ENCODE measurements at places on chromosomes 12 and 14. TPM values are rescaled to one million over a fixed set of nuclear protein-coding genes. Genes with fewer than 3 reads are reported as not detected.

Gene TMEM30B
- not detected for total RNA-seq

Gene ASPG
- not detected for total RNA-seq

Gene CIT
- total RNA-seq, result 25.2 TPM

Gene CCDC177
- total RNA-seq, result not detected

Gene IGFBP6
- total RNA-seq, result 147 TPM

Gene DNAJC22
- total RNA-seq, result 12.6 TPM

Gene CFAP73
- 0.22 TPM for total RNA-seq

Gene FGF23
- not detected for total RNA-seq

Gene SPTB
- 2.0 TPM for total RNA-seq

Gene HCAR1
- total RNA-seq, result not detected

Gene PSME1
- 163 TPM for total RNA-seq

Gene P2RX7
- total RNA-seq, result 3.8 TPM

Gene HOTAIR
- total RNA-seq, result 9.8 TPM

Gene NELL2
- 0.72 TPM for total RNA-seq

Gene KRT5
- 1.1 TPM for total RNA-seq

Gene RBMS2
- total RNA-seq, result 11.1 TPM

Gene LTA4H
- total RNA-seq, result 92.3 TPM

Gene GSC
- total RNA-seq, result not detected

Gene SLC38A4
- 1.7 TPM for total RNA-seq

Gene TOMM20L
- not detected for total RNA-seq

Gene LMNTD1
- total RNA-seq, result not detected

Gene INSM2
- 0.17 TPM for total RNA-seq

Gene C12orf60
- total RNA-seq, result 1.0 TPM

Gene TAS2R42
- not detected for total RNA-seq

Gene SLC7A7
- 0.74 TPM for total RNA-seq

Gene KLRC4
- total RNA-seq, result not detected

Gene APOF
- not detected for total RNA-seq

Gene GUCY2C
- total RNA-seq, result not detected

Gene RHOJ
- 1.1 TPM for total RNA-seq

Gene CCDC196
- not detected for total RNA-seq

Gene KCNC2
- total RNA-seq, result not detected

Gene NKX2-8
- total RNA-seq, result not detected

Gene KLRG1
- not detected for total RNA-seq

Gene NGB
- total RNA-seq, result not detected

Gene UBE3B
- total RNA-seq, result 30.2 TPM

Gene TAS2R43
- total RNA-seq, result not detected

Gene MYH6
- not detected for total RNA-seq

Gene CRIP1
- not detected for total RNA-seq

Gene METAP2
- 149 TPM for total RNA-seq

Data from A172 (cell line).